Activated T-cell treated with anti-CD3 and anti-CD28 coated beads for 48 hours (primary cell): ENCODE measurements at places on chromosomes 5 and 9.

- no peak for DNase-seq
Measured at GRCh38 chr9:93697352-93698139, 121.2 kb downstream of the PHF2 start.

DNA sequence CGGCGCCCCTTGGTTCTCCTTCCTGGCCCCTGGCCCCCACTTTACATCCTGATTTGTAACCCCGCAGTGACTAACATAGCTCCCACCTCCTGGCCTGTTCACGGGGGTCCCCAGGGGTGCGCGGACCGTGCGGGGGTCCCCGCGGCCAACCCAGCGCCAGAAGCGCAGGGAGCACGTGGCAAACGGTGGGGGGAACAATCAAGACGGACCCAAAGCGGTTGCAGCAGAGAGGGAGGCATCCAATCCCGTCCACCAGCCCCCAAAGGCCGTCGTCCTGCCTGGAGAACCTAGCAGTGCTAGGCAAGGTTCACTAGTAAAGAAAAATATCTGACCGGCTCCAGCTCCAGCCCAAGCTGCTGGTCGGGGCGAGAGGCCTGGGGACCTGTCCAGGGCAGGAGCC is 201.5 kb downstream of the AUH start:
- DNase-seq = no peak

GRCh38 chr5:54387659-54388232 is 67.8 kb upstream of the HSPB3 start:
- DNase-seq = no peak

DNA sequence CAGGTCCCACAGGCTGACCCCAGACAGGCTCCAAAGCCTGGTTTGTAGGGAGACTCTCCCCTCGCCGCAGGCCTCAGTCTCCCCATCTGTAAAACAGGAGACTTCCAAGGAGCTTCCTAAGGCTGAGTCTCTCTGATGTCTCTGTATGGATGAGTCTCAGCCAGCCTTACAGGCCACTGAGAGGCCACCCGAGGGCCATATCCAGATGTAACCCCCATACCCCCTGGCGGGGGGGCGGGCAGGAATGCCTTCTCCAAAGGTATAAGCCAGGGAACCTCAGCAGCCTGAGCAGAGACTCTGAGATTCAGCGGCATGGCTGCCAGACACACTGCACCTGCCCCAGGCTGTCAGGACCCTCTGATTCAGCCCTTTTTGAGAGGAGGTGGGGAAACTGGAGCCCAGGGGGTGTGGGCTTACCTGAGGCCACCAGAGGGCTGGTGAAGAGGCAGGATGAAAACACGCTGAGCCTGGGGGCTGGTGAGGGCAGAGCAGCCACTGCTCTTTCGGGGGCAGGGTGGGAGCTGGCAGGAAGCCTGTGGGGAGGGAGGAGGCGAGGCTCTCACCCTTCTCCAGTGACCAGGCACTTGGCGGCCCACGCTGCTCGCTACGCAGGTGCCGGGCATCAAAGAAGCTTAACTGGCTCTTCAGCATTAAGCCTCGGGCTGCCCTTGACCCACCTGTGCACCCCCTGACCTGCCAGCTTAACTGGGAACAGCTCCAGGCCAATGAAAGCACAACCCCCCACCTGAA is 5.5 kb upstream of the SUSD3 start:
- no peak for DNase-seq

GRCh38 chr9:212297-212696 is 2.4 kb upstream of the DOCK8 start:
- no peak for DNase-seq

- DNase-seq = no peak
Measured at GRCh38 chr9:70802206-70802605, 319.2 kb downstream of the TRPM3 start.

DNA sequence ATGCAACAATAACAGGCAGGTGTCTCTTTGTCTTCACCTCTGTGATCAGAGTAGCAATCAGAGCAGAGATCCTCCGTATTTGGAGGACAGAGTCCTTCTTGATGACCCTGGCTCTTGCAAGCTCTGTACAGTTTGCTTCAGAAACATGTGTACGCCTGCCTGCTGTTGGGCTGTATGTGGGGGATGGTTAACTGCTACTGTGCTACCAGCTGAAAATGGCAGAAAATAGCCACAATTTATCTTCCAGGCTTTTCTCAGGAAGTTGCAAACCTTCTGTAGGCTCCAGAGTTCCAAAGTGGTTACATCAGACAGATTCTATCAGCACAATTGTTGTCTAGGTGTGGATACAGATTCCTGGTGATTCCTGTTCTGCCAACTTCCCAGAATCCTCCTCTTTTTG is 35.5 kb downstream of the DDX46 start:
- DNase-seq = no peak

DNA sequence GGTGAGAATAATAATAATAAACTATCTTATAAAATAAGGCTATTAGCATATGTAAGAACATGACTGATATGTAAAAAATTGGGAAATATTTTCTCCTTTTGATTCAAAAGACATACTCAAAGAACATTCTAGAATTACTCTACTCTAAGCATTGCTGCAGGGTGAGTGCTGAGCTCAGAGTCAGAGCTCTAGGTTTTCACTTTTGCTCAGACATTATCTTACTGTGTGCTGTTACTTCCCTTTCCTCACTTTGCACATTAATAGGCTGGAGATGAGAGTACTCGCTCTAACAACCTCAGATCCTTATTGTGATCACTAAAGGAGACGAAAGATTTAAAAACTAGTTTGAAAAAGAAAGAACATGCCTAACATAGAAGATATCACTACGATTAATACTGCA is 99.4 kb upstream of the C9orf72 start:
- no peak for DNase-seq

GRCh38 chr9:88502552-88503034 is 32.4 kb upstream of the NXNL2 start:
- no peak for DNase-seq
